ENCODE measurements at places on chromosomes 11 and 22.

DNA sequence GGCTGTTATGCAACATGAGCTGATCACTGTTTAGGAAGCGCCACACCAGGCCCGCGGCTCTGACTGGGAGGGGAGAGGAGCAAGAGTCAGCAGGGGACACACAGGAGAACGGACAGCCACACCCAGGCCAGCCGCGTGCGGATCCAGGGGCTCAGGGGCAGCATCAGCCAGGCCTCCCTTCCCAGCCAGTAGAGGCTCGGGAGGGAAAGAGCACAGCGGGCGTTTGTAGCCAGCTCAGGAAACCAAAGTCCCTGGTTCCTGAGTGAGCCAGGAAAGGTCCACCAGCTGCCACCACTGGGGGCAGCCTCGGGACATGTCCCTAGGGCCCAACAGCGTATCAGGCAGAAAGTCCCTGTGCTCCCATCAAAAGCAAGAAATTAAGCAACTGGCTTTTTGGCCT lies 71.8 kb upstream of the PITPNB start:
- DNase-seq: peak; percentile 51

GRCh38 chr22:23180301-23180892 lies at the start of gene BCR:
Gene BCR, plus strand, starts transcription at chr22:23180509. Its CDS starts 452 bp downstream, at chr22:23180961.
- DNase-seq: peak; percentile 63

GRCh38 chr11:3942956-3943497 lies 87.6 kb downstream of the STIM1 start:
- no peak for DNase-seq

- DNase-seq: peak; percentile 37
These were observed at the start of gene TSPAN18 for GRCh38 chr11:44726283-44727113. Gene TSPAN18, plus strand, starts transcription at chr11:44726962. Its CDS starts 179,455 bp downstream, at chr11:44906417.

All from uterus (tissue), 4 donors.